ENCODE measurements at places on chromosomes 13 and 19. TPM values are rescaled to one million over a fixed set of nuclear protein-coding genes. Genes with fewer than 3 reads are reported as not detected.

The KLF2 gene
- 3.3 TPM for total RNA-seq

The RRAS gene
- total RNA-seq = 50.5 TPM

The ZNF566 gene
- total RNA-seq = 4.8 TPM

The CPB2 gene
- not detected for total RNA-seq

The SBK3 gene
- not detected for total RNA-seq

The FGF22 gene
- total RNA-seq = not detected

The OR10H1 gene
- not detected for total RNA-seq

The SRRM5 gene
- total RNA-seq = not detected

The APLP1 gene
- 4.7 TPM for total RNA-seq

The S1PR2 gene
- 14.0 TPM for total RNA-seq

The PLPPR2 gene
- 3.9 TPM for total RNA-seq

The KCNN4 gene
- 0.54 TPM for total RNA-seq

The FBXW9 gene
- 8.6 TPM for total RNA-seq

The UFM1 gene
- total RNA-seq = 127 TPM

The SIGLEC6 gene
- not detected for total RNA-seq

DNA sequence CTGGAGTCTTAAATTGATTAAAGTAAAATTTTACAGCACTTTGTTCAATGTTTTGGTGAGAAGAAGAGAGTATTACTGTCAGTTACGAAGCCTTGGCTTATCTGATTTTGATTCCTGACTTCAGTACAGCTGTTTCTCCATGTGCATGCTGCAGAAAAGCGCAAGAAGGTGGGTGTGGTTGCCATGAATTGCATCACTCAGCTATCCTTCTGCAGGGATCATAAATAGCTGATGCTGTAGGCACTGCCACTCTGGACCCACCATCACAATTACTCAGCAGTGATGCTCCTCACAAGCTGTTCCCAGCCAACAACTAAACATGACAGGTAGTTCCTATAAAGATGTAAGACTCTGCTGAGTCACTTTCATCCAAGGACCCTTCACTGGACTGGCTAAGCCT, 321.2 kb downstream of the IRS2 start:
- no peaks in the 10 kb centered on the region for H3K36me3 ChIP-seq
- peak; percentile 2 for DNase-seq
- no peaks in the 10 kb centered on the region for H3K4me1 ChIP-seq
- no peak overlapping the region for H3K4me3 ChIP-seq
- H3K27me3 ChIP-seq = no peaks in the 10 kb centered on the region

DNA sequence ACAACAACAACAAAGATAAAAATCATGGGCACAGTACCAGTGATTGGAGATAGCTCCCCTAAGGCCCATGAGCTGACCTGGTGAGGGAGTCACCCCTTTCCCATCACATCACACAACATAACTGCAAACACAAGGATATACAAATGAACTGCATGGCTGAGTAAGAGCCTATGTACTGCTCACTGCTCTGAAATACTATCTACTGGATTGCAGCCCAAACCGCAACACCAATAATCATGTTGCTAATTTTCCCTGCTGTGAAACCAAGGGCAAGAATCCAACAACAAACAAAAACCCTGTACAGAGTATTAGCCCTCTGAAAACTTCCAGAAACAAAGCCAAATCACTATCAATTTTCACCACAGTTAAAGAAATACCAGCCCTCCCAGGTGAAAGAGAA, 1893.2 kb downstream of the PCDH9 start:
- peaks cover 8% of the 10 kb centered on the region for H3K4me1 ChIP-seq
- DNase-seq = peak; percentile 84
- H3K36me3 ChIP-seq = no peaks in the 10 kb centered on the region
- no peak overlapping the region for H3K4me3 ChIP-seq
- no peaks in the 10 kb centered on the region for H3K27me3 ChIP-seq
- H3K27ac ChIP-seq = peak overlapping the region; percentile 55

- peaks cover 17% of the 10 kb centered on the region for H3K36me3 ChIP-seq
- H3K4me3 ChIP-seq = no peak overlapping the region
- H3K27ac ChIP-seq = no peak overlapping the region
- H3K27me3 ChIP-seq = no peaks in the 10 kb centered on the region
These were observed 26.7 kb downstream of the LATS2 start for GRCh38 chr13:21034603-21035191.

DNA sequence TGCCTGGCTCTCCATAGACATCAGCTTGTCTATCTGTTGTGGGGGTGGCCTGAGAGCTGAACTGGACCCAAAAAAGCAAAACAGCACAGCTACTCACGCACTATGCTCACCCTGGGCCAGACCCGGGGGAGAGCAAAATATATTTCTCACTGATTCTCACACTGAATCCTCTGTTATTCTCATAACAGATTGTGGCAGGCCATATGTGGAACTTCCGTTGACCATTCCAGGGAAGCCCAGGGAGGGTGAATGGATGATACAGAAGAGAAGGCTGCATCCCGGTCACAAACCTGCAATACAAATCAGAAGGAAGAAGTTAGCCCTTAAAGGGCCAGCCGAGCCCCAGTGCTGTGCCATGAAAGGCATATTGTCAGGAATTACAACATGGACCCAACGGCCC, 362.5 kb downstream of the ZNF536 start:
- no peaks in the 10 kb centered on the region for H3K27me3 ChIP-seq
- DNase-seq = no peak
- H3K36me3 ChIP-seq = no peaks in the 10 kb centered on the region
- H3K4me1 ChIP-seq = no peaks in the 10 kb centered on the region
- no peak overlapping the region for H3K4me3 ChIP-seq

DNA sequence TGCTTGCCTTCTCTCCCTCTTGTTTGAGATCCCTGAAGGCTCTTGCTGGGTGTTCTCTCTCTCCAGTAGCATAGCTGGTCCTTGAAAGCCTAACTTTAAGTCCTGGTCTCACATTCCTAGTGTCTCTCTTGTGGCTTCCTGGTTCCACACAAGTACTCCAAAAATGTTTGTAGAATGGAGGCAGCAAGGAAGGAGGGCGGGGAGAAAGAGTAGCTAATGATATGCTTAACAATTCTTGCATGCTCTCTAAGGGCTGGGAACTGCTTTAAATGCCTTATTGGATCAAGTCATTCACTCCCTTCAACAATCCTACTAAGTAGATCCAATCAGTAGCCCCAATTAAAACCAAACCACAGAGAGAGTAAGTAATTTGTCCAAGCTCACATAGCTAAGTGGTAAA, 357.3 kb downstream of the KLF5 start:
- H3K4me3 ChIP-seq = no peak overlapping the region
- no peak overlapping the region for H3K27ac ChIP-seq
- no peaks in the 10 kb centered on the region for H3K4me1 ChIP-seq
- DNase-seq = no peak

GRCh38 chr19:12996406-12997094, 1.3 kb downstream of the NFIX start:
- H3K27me3 ChIP-seq = no peaks in the 10 kb centered on the region
- H3K36me3 ChIP-seq = peaks cover 15% of the 10 kb centered on the region
- H3K27ac ChIP-seq = peak overlapping the region; percentile 76
- peak; percentile 22 for DNase-seq
- H3K4me3 ChIP-seq = peak overlapping the region; percentile 93

GRCh38 chr13:36395280-36395679, 37.0 kb upstream of the CCNA1 start:
- peaks cover 2% of the 10 kb centered on the region for H3K27me3 ChIP-seq
- H3K4me3 ChIP-seq = no peak overlapping the region
- H3K4me1 ChIP-seq = no peaks in the 10 kb centered on the region
- H3K36me3 ChIP-seq = no peaks in the 10 kb centered on the region
- peak; percentile 66 for DNase-seq

DNA sequence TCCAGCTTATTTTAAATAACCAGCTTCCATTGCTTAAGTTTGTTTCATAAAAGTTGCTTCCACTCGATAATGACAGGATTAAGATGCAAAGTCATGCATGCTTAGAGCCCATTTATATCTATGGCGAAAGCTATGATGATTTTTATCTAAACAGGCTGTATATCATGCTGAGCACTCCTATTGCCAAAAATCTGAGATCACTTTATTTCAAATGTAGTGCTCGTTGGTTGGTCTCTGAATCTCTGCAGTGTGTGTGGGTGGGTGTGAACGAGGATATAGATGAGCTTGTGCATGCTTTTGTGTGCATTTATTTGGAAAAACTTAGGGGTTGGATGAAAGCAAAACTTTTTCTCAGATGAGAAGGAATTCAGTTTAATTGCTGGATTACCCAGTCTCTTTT, 27.0 kb upstream of the ARGLU1 start:
- no peaks in the 10 kb centered on the region for H3K36me3 ChIP-seq
- H3K27ac ChIP-seq = no peak overlapping the region
- H3K4me3 ChIP-seq = no peak overlapping the region

- no peaks in the 10 kb centered on the region for H3K36me3 ChIP-seq
- no peak overlapping the region for H3K27ac ChIP-seq
- DNase-seq = no peak
- no peaks in the 10 kb centered on the region for H3K4me1 ChIP-seq
- no peaks in the 10 kb centered on the region for H3K27me3 ChIP-seq
These were observed 98.4 kb upstream of the STARD13 start for GRCh38 chr13:33383724-33384577.

DNA sequence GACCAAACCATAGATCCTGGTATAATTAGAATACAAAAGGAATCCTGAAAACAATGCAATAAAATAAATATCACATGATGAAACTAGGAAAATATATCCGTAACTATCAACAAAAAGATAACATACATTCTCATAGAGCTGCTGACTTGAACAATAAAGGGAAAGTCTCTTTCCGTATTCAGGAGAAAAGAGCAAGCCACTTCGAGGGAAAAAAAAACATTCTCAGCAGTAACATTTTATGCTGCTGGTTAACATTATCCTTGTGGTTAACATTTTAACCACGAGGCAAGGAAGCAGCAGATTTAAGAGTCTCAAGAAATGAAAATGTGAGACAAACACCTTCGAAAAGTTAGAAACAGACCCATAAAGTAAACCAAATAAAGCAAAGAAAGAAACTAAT, 25.8 kb downstream of the NALCN start:
- peak; percentile 30 for DNase-seq
- H3K27me3 ChIP-seq = no peaks in the 10 kb centered on the region
- H3K36me3 ChIP-seq = no peaks in the 10 kb centered on the region
- no peak overlapping the region for H3K27ac ChIP-seq

- DNase-seq = no peak
- H3K36me3 ChIP-seq = no peaks in the 10 kb centered on the region
- H3K27me3 ChIP-seq = peaks cover 57% of the 10 kb centered on the region
- H3K4me3 ChIP-seq = no peak overlapping the region
- no peak overlapping the region for H3K27ac ChIP-seq
These were observed 2.4 kb downstream of the CRLF1 start for GRCh38 chr19:18603958-18604819.

DNA sequence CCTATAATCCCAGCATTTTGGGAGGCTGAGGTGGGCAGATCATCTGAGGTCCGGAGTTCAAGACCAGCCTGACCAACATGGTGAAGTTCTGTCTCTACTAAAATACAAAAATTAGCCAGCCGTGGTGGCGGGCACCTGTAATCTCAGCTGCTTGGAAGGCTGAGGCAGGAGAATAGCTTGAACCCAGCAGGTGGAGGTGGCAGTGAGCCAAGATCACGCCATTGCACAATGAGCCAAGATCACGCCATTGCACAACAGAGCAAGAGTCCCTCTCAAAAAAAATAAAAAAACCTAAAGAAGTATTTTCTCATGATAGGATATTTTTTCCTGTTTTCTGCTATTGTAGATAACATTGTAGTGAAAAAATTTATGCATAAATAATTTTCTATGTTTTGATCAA, 13.3 kb downstream of the IFT88 start:
- no peak overlapping the region for H3K4me3 ChIP-seq
- H3K4me1 ChIP-seq = no peaks in the 10 kb centered on the region
- H3K27me3 ChIP-seq = no peaks in the 10 kb centered on the region
- H3K36me3 ChIP-seq = peaks cover 7% of the 10 kb centered on the region
- H3K27ac ChIP-seq = no peak overlapping the region
- DNase-seq = no peak

- H3K4me3 ChIP-seq = no peak overlapping the region
- H3K27ac ChIP-seq = no peak overlapping the region
- H3K4me1 ChIP-seq = peaks cover 20% of the 10 kb centered on the region
- no peak for DNase-seq
These were observed 69.8 kb upstream of the SERP2 start for GRCh38 chr13:44303681-44304432.

GRCh38 chr13:110351636-110352420, 44.7 kb downstream of the COL4A2 start:
- peaks cover 19% of the 10 kb centered on the region for H3K36me3 ChIP-seq
- no peak for DNase-seq
- H3K4me3 ChIP-seq = no peak overlapping the region
- H3K27ac ChIP-seq = peak overlapping the region; percentile 7

- no peaks in the 10 kb centered on the region for H3K36me3 ChIP-seq
- peak; percentile 5 for DNase-seq
- H3K4me1 ChIP-seq = no peaks in the 10 kb centered on the region
- H3K27ac ChIP-seq = no peak overlapping the region
These were observed 66.4 kb downstream of the SPACA7 start for GRCh38 chr13:112442483-112443090.

GRCh38 chr19:36483653-36484052, 5.7 kb downstream of the ZNF566 start:
- H3K36me3 ChIP-seq = peaks cover 3% of the 10 kb centered on the region
- H3K4me3 ChIP-seq = no peak overlapping the region
- no peak for DNase-seq
- H3K27me3 ChIP-seq = no peaks in the 10 kb centered on the region
- H3K4me1 ChIP-seq = no peaks in the 10 kb centered on the region

- H3K27ac ChIP-seq = no peak overlapping the region
- no peaks in the 10 kb centered on the region for H3K4me1 ChIP-seq
- H3K4me3 ChIP-seq = peak overlapping the region; percentile 92
- peak; percentile 86 for DNase-seq
- no peaks in the 10 kb centered on the region for H3K27me3 ChIP-seq
These were observed 350.6 kb downstream of the LIG4 start for GRCh38 chr13:107864543-107865317.

DNA sequence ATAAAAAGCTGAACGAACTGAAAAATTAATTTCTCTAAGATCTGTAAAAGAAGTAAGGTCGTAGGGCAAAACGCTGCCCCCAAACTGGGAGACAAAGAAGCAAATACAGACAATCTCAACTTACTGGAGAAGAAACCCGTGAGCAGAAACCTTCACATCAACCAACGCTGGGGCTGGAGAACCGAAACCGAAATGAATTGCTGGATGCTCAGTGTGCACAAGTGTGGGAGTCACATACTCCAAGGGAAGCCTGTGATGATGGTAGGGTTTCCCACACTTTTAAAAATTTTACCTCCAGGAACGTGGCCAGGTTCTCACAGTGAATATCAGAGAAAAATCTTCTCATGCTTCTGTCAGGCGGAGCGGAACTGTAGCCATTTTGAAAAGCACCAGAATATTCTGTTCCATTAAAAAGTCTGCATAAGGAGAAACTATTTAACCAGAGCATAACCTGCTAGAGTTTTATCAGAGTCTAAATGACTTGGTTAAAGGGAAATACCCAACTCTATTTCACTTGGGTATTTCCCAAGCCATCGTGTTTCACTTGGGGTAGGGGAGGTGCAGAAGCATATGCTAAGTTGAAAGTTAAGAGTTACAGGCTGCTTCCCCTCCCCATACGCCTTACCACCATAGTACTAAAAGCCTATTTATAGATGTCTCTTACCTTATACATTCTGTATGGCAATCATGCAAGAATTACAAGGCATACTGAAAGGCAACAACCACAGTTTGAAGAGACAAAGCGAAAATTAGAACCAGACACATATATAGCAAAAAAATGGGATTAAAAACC, 110.5 kb upstream of the SLITRK1 start:
- DNase-seq = no peak
- H3K36me3 ChIP-seq = no peaks in the 10 kb centered on the region
